ENCODE measurements at places on chromosomes 6 and 20.
A peak's percentile ranks its signal among the peaks of the same experiment; 100 is the strongest.

DNA sequence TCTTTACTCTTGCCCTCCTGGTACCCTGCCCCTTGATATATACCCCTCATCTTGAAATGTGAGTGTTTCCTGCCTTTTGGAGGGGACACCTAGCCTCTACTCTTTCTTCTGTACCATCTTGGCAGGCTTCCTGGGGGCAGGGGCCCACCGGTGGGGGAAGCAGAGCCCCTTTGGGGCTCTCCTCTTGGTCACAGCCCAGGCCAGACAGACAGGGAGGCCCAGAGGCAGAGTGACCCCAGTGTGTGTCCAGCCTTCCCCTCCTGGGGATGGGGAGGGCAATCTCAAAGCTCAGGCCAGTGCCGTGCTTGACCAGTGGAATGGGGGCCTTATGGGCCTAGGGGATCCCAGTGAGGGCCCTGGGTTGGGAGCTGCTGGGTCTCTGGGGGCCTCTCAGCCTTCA is 3.6 kb downstream of the ADAM33 start:
- no peak for DNase-seq

GRCh38 chr6:40308533-40309306 is 278.4 kb downstream of the LRFN2 start:
- DNase-seq: peak; percentile 41

GRCh38 chr6:54910431-54910884 is 63.9 kb downstream of the FAM83B start:
- no peak for DNase-seq

- DNase-seq: no peak
These were observed 155.2 kb downstream of the BTBD3 start for GRCh38 chr20:12072954-12073264.

DNA sequence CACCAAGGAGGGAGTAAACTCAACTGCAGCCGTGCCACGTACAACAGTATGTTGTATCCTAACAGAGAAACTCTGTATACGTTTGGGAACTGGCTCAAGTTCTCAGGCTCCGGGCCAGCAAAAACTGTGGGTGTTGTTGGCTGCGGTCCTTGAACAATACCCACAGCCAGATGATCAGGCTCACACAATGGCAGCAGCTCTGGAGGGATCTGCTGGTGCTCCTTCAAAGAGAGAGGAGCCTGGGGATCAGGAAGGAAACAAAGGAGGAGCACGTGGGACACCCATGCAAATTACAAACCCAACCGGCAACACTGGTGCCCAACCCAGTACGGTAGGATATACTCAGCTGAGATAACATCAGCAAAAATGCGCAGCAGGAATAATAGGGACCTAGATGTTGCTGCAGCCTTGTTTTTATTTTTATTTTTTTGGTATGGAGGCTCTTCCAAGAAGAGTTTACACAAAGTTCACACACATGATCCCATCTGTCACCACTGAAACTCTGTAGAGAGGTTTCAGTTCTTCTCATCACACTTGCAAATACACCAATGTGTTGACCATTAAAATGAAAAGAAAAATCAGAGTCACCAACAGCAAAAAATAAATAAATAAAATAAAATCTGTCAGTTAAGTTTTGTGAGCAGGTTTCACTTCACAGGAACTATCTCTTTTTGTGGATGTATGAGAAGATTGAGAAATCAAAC is 41.2 kb upstream of the PDE10A start:
- no peak for DNase-seq

DNA sequence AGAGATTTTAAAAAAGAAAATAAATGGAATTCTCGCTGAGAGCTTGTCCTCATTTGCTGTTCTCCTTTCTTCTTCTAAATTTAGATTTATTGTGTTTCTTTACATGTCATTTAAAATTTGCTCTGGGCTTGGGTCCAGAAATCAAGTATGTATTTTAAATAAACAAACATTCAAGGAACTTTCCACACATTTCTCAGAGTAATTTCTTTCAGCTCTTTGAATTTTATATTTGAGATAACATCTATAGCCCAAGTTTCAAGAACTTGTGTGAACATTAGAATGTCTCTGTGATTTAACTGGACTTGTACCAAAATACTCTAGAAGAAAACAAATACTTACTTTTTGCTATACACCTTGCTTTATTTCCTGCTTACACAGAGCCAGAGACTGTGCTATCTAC is 192.3 kb downstream of the TMEM200A start:
- DNase-seq: no peak

- no peak for DNase-seq
These were observed 59.0 kb downstream of the IGF2R start for GRCh38 chr6:160027931-160028330.
